ENCODE measurements at places on chromosomes 3 and 15.

GRCh38 chr3:4759689-4760312 is 219.4 kb upstream of the BHLHE40 start:
- no peak for DNase-seq

GRCh38 chr3:146227486-146227885 is 23.4 kb downstream of the PLSCR4 start:
- DNase-seq = no peak

DNA sequence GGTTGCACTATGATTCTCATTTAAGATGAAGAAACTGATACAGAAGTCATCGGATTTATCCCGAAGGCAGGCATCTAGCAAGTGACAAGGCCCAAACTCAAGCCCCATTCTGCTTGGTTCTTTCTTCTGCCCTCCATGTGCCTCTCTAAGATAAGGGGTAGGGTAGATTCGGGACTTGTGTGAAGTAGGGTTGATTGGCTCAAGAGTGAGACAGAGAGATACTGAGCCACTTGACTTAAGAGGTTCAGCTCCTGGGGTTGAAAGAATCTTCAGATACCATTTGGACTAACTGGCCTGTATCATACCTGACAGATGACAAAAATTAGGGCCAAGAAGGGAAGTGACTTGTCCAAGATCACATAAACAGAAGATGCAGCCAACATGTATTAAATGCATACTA is 891 bp downstream of the RFT1 start:
- no peak for DNase-seq

DNA sequence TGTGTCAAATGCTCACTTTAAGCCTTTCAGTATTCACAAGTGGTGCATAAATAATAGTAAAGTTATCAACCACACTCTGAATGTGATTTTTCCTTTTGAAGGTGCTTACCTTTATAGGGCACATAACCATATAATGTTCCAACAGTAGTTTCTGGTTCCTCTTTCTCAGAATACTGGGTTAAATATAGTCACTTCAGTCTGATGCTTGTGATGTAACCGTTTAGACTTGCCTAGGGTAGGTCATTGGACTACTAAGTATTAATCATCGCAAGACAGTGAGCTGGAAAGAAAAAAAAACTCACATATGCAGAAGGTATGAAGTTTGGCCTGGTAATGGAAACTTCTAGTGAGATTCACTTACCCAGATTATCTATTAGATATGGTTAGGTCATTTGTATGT is 1.9 kb downstream of the KBTBD8 start:
- no peak for DNase-seq

DNA sequence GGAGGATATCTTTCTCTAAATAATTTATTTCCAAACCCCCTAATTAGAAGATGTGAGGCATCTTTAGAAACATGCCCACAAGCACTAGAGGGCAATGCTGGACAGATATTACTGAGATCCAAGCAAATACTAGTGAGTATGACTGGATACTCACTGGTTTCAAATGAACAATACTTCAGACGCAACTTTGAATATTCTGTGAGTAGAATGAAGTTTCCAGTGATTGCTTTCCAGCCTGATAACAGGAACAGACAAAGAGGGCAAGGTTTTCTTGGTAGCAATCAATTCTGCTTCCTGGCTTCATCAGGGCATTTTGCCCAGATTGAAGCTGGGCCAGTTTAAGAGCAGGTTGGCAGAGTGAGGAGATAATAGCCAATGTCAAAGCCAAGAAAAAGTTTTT is 442.6 kb upstream of the PDZRN3 start:
- no peak for DNase-seq

Data from activated T-helper 2 cell treated with anti-CD3 and anti-CD28 coated beads, Interferon-gamma antibody, Interleukin-2, Interleukin-4, amounts not matched to agents 10 μg/mL and 5 μg/mL and 100 μg/mL, durations not matched to agents 14 hours and 24 hours and 36 hours (primary cell).